ENCODE measurements at places on chromosomes 11 and 22.

DNA sequence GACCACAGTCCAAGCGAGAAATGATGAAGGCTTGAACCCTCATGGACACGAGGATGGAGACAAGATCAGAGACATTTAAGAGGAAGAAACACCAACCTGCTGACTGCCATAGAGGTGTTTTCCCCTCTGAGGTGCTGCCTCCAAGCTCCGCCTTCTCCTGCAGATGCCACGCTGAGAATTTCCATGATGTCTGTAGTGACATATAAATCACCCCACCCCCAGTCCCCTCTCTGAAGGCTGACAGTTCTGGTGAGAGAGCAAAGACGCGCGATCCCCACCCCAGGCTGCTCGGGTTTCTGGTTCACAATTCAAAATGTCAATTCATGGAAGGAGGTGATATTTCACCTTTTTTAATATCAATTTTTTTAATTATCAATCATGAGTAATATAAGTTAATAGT, 28.2 kb downstream of the LRRC32 start:
- no peak for DNase-seq

GRCh38 chr11:62919898-62920640, 1.1 kb downstream of the CHRM1 start:
- DNase-seq = no peak

GRCh38 chr11:92941676-92942571, 27.5 kb upstream of the MTNR1B start:
- no peak for DNase-seq

GRCh38 chr11:47477323-47477722, 28.4 kb upstream of the RAPSN start:
- no peak for DNase-seq

- DNase-seq = peak; percentile 49
These were observed 5.7 kb downstream of the CDCA5 start for GRCh38 chr11:65078151-65078550.

DNA sequence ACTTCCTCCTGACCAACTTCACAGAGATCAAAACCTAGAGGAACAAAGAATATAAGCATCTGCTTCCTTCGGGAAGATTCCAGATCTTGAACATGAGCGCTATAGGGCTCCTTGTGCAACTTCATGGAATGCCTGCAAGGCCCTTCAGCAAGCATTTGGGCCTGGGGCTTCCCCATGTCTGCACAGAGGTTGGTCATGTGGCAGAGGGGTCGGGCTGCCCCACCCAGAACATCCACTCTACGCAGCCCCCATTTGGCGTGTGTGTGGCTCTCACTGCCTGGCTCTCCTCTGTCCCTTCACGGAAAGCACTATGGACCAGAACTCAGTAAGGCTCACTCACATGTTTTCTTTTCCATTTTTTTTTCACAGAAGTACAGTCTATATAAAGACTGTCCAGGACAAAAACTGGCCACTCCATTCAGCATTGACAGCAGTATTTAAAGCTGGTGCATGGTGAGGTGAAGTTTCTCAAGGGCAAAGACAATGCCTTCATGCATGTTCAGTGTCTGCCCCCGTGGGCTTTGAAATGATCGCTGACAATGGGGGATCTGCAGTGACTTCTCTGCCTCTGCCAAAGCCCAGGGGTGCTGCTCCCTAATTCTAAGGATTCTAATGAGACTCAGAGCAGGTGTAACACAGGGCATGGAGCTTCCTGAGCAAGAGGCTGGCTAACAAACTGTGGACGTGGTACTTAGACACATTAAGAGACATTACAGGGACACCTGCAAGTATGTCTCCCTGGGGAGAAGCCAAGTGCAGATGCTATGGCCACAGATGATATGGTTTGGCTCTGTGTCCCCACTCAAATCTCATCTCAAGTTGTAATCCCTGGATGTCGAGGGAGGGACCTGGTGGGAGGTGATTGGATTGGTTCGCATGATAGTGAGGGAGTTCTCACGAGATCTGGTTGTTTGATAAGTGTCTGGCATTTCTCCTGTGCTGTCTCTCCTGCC, 66.5 kb upstream of the PITPNB start:
- DNase-seq = no peak

- no peak for DNase-seq
These were observed 264.3 kb downstream of the MIAT start for GRCh38 chr22:26921726-26922125.

DNA sequence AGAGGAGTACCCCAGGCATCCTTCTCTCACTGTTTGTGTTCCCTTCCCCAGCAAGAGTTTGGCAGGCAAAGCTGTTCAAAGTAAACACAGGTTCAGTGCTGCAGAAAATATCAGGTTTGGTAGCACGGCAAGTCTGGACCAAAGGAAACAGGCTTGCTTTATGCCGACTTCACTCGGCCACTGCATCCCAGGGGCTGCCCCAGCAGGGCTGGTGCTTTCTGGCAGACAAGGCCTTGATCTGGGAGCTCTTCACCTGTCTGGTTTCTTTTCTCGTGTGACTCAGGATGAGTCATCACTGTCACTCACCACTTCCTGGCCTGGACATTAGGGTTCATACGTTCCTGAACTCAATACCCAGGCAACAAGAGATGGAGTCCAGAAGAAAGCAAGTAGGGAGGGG, 52.6 kb upstream of the NAV2 start:
- no peak for DNase-seq

- DNase-seq = no peak
These were observed 12.3 kb upstream of the TXN2 start for GRCh38 chr22:36493690-36494110.

DNA sequence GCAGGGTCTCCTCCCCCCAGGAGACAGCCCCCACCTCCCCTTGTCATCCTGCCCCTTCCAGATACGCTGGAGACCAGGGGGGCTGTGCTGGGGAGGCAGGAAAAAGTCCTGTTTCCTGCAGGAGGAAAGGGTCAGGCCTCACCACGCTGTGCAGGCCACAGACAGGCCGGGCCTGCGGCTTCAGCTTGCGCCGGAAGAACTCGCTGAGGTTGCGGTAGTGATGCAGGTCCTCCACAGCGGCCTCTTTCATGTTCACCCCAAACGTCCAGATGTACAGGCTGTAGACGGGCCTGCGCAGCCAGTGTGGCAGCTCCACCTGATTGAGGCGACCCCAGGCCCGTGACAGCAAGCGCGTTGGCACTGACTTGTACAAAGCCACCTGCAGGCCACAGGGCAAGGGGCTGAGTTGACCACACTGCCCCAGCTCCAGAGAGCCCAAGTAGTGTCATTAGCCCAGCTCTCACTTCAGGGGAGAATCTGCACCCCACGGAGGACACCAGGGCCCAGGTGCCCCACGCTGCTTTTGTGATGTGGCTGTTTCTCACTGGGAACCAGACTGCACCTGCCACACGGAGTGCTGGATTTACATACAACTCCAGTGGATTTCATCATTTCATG, 40.4 kb downstream of the PISD start:
- DNase-seq = no peak

GRCh38 chr11:766106-766935, 11.0 kb downstream of the GATD1 start:
- no peak for DNase-seq
